ENCODE measurements at places on chromosomes 2 and 18.

- DNase-seq, result no peak
- no peak overlapping the region for H3K4me3 ChIP-seq
- H3K27me3 ChIP-seq, result no peaks in the 10 kb centered on the region
- H3K36me3 ChIP-seq, result no peaks in the 10 kb centered on the region
- H3K4me1 ChIP-seq, result no peaks in the 10 kb centered on the region
These were observed 250.7 kb upstream of the SALL3 start for GRCh38 chr18:78728784-78729467.

- H3K36me3 ChIP-seq, result no peaks in the 10 kb centered on the region
- H3K27ac ChIP-seq, result no peak overlapping the region
- peaks cover 38% of the 10 kb centered on the region for H3K4me1 ChIP-seq
- peak overlapping the region; percentile 14 for H3K4me3 ChIP-seq
- H3K27me3 ChIP-seq, result peaks cover 39% of the 10 kb centered on the region
These were observed 1.4 kb upstream of the SIX3 start for GRCh38 chr2:44940049-44940494.

DNA sequence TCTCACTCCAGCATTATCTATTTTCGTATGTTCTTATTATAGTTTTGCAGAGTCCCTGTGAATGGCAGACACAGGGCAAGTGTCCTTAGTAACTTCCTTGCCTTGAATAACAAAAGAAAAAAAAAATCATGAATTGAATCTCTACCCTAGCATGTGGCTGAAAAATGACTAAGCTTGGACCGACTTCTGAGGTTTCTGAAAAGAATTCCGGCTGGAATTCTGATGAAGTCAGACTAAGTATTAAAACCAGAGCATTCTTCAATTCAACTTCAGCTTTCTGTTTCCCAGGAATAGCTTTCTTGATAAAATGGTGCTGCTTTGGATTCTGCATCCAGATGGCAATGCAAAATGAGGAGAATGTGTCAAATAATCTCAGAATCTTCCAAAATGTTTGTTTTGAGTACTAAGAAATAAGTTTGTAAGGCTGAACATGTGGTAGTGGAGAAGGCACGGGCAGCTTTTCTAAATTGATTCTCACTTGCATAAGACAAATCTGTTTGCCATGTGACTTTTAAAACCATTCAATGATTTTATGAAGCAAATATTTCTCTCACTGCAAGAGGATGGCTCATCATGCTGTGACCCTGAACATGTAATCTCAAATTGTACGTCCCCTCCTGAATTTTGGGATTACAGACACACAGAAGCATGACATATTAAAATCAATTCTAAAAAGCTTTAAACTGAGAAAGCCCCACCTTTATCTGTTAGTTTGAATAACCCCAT lies 1462.8 kb upstream of the LRRTM1 start:
- H3K4me1 ChIP-seq, result no peaks in the 10 kb centered on the region
- DNase-seq, result no peak
- H3K36me3 ChIP-seq, result no peaks in the 10 kb centered on the region
- H3K27ac ChIP-seq, result no peak overlapping the region
- no peak overlapping the region for H3K4me3 ChIP-seq

GRCh38 chr18:70431203-70431624 lies 142.4 kb downstream of the SOCS6 start:
- no peak for DNase-seq
- no peaks in the 10 kb centered on the region for H3K27me3 ChIP-seq
- H3K4me1 ChIP-seq, result peaks cover 4% of the 10 kb centered on the region
- H3K36me3 ChIP-seq, result no peaks in the 10 kb centered on the region

GRCh38 chr18:48548011-48548771 lies 9.4 kb downstream of the CTIF start:
- no peak overlapping the region for H3K4me3 ChIP-seq
- peaks cover 5% of the 10 kb centered on the region for H3K27me3 ChIP-seq
- peaks cover 2% of the 10 kb centered on the region for H3K4me1 ChIP-seq
- no peak for DNase-seq
- H3K27ac ChIP-seq, result no peak overlapping the region

GRCh38 chr2:136482966-136483365 lies 282.4 kb upstream of the THSD7B start:
- no peaks in the 10 kb centered on the region for H3K36me3 ChIP-seq
- no peak overlapping the region for H3K4me3 ChIP-seq
- peaks cover 3% of the 10 kb centered on the region for H3K4me1 ChIP-seq
- H3K27ac ChIP-seq, result no peak overlapping the region
- peaks cover 12% of the 10 kb centered on the region for H3K27me3 ChIP-seq

- no peaks in the 10 kb centered on the region for H3K36me3 ChIP-seq
- no peak overlapping the region for H3K27ac ChIP-seq
- DNase-seq, result no peak
- peaks cover 2% of the 10 kb centered on the region for H3K27me3 ChIP-seq
- H3K4me1 ChIP-seq, result no peaks in the 10 kb centered on the region
These were observed 101.8 kb downstream of the COL6A3 start for GRCh38 chr2:237312021-237312755.

- H3K36me3 ChIP-seq, result no peaks in the 10 kb centered on the region
- no peaks in the 10 kb centered on the region for H3K27me3 ChIP-seq
- no peak overlapping the region for H3K27ac ChIP-seq
- peaks cover 61% of the 10 kb centered on the region for H3K4me1 ChIP-seq
These were observed 54.4 kb downstream of the LBH start for GRCh38 chr2:30285758-30286157.

GRCh38 chr2:173354073-173354581 lies 545 bp upstream of the CDCA7 start:
- peaks cover 21% of the 10 kb centered on the region for H3K4me1 ChIP-seq
- H3K27ac ChIP-seq, result no peak overlapping the region
- H3K4me3 ChIP-seq, result peak overlapping the region; percentile 88
- peaks cover 23% of the 10 kb centered on the region for H3K27me3 ChIP-seq
- peak; percentile 1 for DNase-seq
- no peaks in the 10 kb centered on the region for H3K36me3 ChIP-seq

DNA sequence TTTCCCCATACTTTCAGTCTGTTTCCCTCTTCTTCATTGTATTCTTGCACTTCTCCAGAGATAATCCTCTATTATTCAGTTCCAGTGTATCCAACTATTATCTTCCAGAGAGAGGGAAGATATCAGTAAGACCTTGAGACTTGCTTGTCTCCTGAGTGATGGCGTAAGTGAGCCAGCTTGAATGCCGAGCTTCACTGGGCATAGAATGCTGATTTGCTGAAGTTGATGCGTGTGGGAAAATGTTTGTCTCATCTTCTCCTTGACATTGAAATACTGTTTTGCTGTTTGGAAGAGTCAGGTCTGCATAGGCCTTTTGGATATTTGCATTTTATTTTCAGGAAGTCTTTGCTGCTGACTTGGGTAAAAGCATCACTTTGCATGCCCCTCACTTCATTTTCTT lies 41.1 kb upstream of the MGAT5 start:
- H3K27me3 ChIP-seq, result no peaks in the 10 kb centered on the region
- DNase-seq, result no peak
- H3K4me1 ChIP-seq, result peaks cover 43% of the 10 kb centered on the region
- H3K4me3 ChIP-seq, result no peak overlapping the region
- H3K36me3 ChIP-seq, result peaks cover 8% of the 10 kb centered on the region

DNA sequence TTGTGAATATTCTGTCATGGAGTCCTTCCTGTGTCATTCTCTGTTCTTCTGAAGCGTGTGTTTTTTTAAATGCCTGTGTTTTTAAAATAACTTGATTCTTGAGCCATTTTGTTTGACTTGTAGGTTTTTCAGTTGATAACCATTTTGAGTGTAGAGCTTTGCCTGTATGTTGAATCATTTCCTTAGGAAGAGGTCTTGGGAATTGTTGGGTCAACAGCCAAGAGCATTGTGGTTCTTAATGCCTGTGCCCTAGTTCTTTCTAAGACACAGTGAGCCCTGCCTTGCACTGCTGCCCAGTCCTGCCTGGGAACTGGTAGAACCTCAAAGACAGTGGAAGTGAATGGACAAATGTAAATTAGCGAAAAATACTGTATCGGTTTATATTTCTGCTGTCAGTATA lies 25.9 kb downstream of the RAB12 start:
- no peak overlapping the region for H3K4me3 ChIP-seq
- no peaks in the 10 kb centered on the region for H3K4me1 ChIP-seq
- no peaks in the 10 kb centered on the region for H3K27me3 ChIP-seq
- DNase-seq, result no peak
- H3K27ac ChIP-seq, result no peak overlapping the region
- H3K36me3 ChIP-seq, result peaks cover 43% of the 10 kb centered on the region

- peaks cover 4% of the 10 kb centered on the region for H3K4me1 ChIP-seq
- H3K27me3 ChIP-seq, result peaks cover 13% of the 10 kb centered on the region
- H3K27ac ChIP-seq, result no peak overlapping the region
- no peak overlapping the region for H3K4me3 ChIP-seq
These were observed 12.1 kb upstream of the TPO start for GRCh38 chr2:1400943-1401735.

GRCh38 chr2:196925051-196925767 lies 1.3 kb downstream of the PGAP1 start:
- no peaks in the 10 kb centered on the region for H3K36me3 ChIP-seq
- no peak for DNase-seq
- H3K4me3 ChIP-seq, result peak overlapping the region; percentile 98
- peak overlapping the region; percentile 89 for H3K27ac ChIP-seq
- peaks cover 1% of the 10 kb centered on the region for H3K27me3 ChIP-seq

- H3K27me3 ChIP-seq, result no peaks in the 10 kb centered on the region
- H3K27ac ChIP-seq, result no peak overlapping the region
- no peak overlapping the region for H3K4me3 ChIP-seq
- H3K36me3 ChIP-seq, result no peaks in the 10 kb centered on the region
These were observed 324.0 kb downstream of the RNF144A start for GRCh38 chr2:7241041-7241745.

DNA sequence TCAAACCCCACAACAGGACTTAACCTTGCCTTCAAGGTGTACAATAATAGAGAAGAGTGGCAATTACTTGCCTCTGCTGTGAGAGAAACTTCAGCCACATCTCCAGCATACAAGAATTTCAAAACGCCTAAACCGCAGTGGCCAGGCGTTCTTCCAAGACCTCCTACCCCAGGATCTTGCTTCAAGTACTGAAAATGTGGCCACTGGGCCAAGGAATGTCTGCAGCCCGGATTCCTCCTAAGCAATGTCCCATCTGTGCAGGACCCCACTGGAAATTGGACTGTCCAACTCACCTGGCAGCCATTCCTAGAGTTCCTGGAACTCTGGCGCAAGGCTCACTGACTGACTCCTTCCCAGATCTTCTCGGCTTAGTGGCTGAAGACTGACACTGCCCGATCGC lies 2.8 kb upstream of the CYB5A start:
- H3K27ac ChIP-seq, result no peak overlapping the region
- DNase-seq, result no peak
- H3K4me1 ChIP-seq, result peaks cover 2% of the 10 kb centered on the region

DNA sequence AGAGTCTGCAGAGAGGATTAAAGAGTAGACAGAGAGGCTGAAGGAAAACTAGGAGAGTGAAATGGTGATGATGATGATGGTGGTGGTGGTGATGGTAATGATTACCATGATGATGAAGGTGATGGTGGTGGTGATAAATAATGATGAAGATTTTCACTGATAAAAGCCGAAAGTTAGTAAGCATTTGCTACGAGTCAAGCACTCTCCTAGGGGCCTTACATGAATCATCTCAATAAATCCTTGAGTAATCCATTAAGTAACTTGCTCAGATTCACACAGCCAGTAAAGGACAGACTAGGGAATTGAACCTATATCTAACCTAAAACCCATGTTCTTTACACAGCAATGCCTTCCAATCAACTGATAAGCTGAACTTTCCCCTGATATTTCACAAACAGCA lies 106.7 kb upstream of the PGAP1 start:
- H3K4me1 ChIP-seq, result peaks cover 6% of the 10 kb centered on the region
- H3K27me3 ChIP-seq, result no peaks in the 10 kb centered on the region
- H3K27ac ChIP-seq, result peak overlapping the region; percentile 74
- H3K4me3 ChIP-seq, result no peak overlapping the region
- no peak for DNase-seq
- peaks cover 34% of the 10 kb centered on the region for H3K36me3 ChIP-seq

DNA sequence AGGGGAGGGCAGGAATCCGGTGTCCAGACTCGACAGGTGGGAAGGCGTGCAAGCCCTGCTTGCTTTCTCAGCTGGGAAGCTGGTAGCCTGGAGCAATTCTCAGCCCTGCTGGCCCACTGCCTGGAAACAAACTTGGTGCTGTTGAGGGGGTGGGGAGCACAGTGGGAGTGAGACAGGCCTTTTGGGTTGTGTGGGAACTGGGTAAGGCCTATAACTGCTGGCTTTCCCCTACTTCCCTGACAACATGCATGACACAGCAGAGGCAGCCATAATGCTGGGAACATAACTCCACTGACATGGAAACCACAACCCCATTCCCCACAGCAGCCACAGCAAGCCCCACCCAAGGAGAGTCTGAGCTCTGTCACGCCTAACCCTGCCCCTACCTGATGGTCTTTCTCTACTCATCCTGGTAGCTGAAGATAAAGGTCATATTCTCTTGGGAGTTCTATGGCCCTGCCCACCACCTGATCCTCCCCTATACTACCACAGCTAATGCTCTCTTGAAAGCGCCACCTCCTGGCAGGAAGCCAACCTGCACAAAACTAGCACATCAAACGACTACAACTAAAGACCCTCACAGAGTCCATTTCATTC lies 122.9 kb upstream of the ACVR1C start:
- peaks cover 50% of the 10 kb centered on the region for H3K36me3 ChIP-seq
- DNase-seq, result no peak
- no peak overlapping the region for H3K4me3 ChIP-seq
- no peak overlapping the region for H3K27ac ChIP-seq

- no peak for DNase-seq
- peaks cover 10% of the 10 kb centered on the region for H3K36me3 ChIP-seq
- H3K27me3 ChIP-seq, result no peaks in the 10 kb centered on the region
- peak overlapping the region; percentile 96 for H3K4me3 ChIP-seq
- peak overlapping the region; percentile 91 for H3K27ac ChIP-seq
These were observed 558 bp downstream of the MRPS5 start for GRCh38 chr2:95121093-95121406.

- peaks cover 3% of the 10 kb centered on the region for H3K27me3 ChIP-seq
- no peaks in the 10 kb centered on the region for H3K36me3 ChIP-seq
- H3K4me1 ChIP-seq, result no peaks in the 10 kb centered on the region
- H3K27ac ChIP-seq, result no peak overlapping the region
- no peak overlapping the region for H3K4me3 ChIP-seq
- DNase-seq, result no peak
These were observed 330.2 kb downstream of the RBM43 start for GRCh38 chr2:150931451-150931850.

DNA sequence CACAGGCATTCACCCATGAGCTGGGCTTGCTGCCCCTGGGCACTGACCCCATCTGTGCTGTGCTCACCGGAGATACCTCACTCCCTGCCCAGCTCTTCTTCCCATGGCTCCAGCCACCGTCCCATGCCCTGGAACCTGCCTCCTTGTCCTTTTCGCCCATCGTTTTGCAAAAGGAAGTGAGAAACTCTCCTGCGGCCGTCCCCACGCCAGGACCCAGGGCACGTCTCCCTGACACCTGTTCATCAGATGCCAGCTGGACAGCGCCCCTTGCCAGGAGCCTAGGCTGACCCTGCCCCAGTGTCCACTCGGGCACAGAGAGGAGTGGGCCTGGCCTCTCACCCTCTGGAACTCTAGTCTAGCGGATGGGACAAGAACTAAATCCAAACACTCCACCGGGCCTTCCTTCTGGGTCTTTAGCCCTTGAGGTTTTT lies 238.6 kb downstream of the SEPTIN10 start:
- peaks cover 2% of the 10 kb centered on the region for H3K36me3 ChIP-seq
- no peak for DNase-seq
- no peak overlapping the region for H3K27ac ChIP-seq

GRCh38 chr18:7035807-7036206 lies 81.8 kb downstream of the LAMA1 start:
- no peak overlapping the region for H3K27ac ChIP-seq
- H3K27me3 ChIP-seq, result no peaks in the 10 kb centered on the region
- H3K36me3 ChIP-seq, result no peaks in the 10 kb centered on the region

GRCh38 chr2:31132786-31133185 lies 5.5 kb downstream of the GALNT14 start:
- peaks cover 5% of the 10 kb centered on the region for H3K4me1 ChIP-seq
- no peak overlapping the region for H3K27ac ChIP-seq
- no peaks in the 10 kb centered on the region for H3K36me3 ChIP-seq
- no peak overlapping the region for H3K4me3 ChIP-seq
- no peak for DNase-seq
- H3K27me3 ChIP-seq, result peaks cover 3% of the 10 kb centered on the region
